Bronchial epithelial cell (primary cell): ENCODE measurements at places on chromosomes 4 and X. TPM values are rescaled to one million over a fixed set of nuclear protein-coding genes. Genes with fewer than 3 reads are reported as not detected.

DNA sequence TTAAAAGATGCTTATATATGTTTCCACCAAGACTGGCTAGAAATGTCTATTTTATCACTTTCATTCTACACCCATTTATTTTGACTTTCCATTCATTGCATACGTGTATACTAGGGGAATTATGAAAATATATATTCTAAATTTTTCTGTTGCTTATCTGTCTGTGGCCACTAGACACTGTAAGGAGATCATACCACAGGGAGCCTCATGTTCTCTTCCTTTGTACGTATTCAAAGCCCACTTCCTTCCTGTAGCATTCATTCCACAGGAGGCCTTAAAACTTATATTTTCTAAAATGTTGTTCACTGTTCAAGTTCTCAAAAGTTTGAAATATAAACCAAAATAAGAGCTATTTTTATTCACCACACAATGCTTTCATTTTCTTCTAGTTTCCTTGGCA lies 1848.9 kb upstream of the TENM3 start:
- no peak for DNase-seq

The GUCY1A1 gene
- 0.79 and 1.2 TPM in 2 replicates for total RNA-seq

The SUPT20HL2 gene
- total RNA-seq: not detected in 2 replicates

The ENAM gene
- total RNA-seq: not detected in 2 replicates

- peak; percentile 32 for DNase-seq
These were observed 1.2 kb downstream of the CTSO start for GRCh38 chr4:155952501-155952901.

The EMD gene
- 16.1 and 27.3 TPM in 2 replicates for total RNA-seq

GRCh38 chrX:119647089-119647488 lies 40.9 kb upstream of the NKRF start:
- DNase-seq: no peak

DNA sequence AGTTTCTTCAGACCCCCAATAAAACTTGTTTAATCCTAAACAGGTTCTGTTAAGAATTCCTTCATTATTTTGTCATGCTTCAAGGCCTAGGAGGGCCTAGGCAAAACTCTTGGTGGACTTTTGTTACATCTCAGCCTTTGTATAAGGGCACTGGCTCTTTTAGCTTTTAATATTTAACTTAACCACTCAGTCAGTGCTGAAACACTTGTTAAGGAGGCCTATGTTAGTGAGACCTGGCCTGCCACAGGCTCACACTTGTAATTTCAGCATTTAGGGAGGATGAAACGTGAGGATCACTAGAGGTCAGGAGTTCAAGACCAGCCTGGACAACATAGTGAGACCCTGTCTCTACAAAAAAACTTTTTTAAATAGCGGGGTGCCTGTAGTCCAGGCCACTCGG lies 32.7 kb upstream of the PGK1 start:
- no peak for DNase-seq

DNA sequence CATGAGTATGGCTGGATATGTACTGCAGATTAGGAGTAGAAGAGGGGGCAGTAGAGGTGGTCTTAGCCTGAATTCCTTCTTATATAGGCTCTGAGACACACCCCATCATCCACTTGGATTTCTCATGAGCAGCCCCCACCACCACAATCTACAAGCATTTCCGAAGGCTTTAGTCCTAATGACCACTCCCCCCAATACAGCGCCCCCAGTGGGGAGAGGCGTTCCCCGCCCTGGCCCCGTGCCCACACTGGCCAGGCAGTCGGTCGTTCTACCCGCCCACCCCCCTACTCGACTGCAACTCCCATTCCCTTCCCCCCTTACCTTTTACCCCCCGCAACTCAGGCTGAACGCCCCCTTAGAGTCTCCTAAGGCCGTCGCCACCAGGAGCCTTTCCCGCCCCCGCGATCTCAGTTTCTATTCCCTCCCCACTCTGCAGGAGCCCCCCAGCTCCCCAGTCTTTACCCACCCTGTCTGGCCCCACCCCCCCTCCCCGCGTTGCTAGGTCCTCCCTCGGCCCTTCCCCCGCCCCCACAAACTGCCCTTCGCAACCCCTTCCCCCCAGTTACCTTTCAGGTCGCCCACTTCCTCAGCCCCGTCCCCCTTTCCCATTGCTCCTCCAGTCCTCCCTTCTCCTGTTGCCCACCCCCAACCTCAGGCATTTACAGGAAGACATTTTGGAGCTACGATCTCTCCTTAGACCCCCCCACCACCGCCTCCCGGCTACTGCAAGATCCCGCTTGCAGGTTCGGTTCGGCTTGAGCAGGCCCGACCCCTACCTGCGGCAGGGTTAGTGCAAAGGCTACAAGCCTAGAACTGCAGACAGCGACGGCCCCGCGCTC lies 468 bp downstream of the ZMYM3 start:
- DNase-seq: no peak

DNA sequence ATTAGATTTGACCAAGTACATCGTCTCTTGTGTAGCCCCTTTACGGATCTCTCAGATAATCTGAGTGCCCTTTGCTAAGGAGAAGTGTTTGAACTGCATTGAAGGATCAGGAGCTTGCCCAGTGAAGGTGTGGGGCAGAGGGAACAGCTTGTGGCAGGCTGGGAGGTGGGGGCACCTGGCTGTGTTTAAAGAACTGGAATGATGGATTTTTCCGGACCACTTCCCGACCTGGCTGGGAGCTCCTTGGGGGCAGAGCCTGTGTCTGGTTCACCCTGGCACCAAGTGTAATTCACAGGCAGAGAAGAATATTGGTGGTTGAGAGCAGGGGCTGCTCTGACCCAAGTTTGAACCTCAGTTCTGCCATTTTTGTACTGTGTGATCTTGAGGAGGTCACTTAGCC lies 18.5 kb downstream of the TBC1D14 start:
- no peak for DNase-seq

DNA sequence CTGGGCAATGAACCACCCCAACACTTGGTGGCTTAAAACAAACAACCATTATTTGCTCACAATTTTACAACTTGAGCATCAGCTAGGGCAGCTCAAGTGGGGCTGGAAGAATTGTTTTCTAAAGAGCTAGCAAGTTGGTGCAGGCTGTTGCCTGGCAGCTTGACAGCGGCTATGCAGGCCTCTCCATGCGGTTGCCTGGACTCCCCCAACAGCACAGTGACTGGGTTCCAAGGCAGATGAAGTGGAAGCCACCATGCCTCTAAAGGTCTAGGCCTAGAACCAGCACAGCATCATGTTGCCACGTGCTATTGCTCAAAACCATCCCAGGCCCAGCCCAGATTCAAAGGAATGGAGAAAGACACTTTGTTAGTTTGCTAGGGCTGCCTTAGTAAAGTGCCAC lies 114.8 kb downstream of the BCOR start:
- DNase-seq: peak; percentile 53

The MTMR1 gene
- total RNA-seq: 14.0 and 15.2 TPM in 2 replicates

DNA sequence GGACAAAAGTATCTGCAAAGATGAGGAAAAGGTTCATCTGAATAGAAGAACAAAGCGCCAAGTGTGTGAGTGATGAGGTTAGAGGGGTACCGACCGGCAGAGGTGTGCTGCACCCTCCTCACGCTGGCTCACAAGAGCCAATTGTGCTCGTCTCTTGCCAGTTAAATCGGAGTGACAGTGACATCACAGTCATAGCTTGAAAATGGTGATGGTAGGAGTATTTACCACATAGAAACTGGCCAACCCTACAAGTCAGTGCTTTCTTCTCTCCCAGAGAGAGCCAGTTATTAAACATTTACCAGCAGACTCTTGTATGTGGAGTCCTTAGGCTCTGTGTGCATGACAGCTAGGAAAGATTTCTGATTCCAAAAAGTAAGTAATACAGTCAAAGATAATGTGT lies 32.4 kb downstream of the CLDN22 start:
- no peak for DNase-seq
